Kidney tubule cell (primary cell): ENCODE measurements at places on chromosomes 3 and 15.
A peak's percentile ranks its signal among the peaks of the same experiment; 100 is the strongest.

DNA sequence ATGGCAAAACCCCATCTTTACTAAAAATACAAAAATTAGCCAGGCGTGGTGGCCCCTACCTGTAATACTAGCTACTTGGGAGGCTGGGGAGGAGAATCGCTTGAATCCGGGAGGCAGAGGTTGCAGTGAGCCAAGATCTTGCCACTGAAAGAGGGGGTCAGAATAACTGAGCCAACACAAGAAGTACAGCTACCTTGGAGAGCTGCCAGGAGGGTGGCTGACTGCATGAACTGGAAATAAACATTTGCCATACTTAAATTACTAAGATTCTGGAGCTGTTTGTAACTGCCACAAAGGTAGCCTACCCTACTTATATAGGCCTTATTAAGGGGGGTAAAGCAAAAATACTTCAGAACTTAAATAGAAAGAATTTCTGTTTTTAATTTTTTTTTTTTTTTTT, 15.4 kb upstream of the PIK3CB start:
- no peak for DNase-seq

DNA sequence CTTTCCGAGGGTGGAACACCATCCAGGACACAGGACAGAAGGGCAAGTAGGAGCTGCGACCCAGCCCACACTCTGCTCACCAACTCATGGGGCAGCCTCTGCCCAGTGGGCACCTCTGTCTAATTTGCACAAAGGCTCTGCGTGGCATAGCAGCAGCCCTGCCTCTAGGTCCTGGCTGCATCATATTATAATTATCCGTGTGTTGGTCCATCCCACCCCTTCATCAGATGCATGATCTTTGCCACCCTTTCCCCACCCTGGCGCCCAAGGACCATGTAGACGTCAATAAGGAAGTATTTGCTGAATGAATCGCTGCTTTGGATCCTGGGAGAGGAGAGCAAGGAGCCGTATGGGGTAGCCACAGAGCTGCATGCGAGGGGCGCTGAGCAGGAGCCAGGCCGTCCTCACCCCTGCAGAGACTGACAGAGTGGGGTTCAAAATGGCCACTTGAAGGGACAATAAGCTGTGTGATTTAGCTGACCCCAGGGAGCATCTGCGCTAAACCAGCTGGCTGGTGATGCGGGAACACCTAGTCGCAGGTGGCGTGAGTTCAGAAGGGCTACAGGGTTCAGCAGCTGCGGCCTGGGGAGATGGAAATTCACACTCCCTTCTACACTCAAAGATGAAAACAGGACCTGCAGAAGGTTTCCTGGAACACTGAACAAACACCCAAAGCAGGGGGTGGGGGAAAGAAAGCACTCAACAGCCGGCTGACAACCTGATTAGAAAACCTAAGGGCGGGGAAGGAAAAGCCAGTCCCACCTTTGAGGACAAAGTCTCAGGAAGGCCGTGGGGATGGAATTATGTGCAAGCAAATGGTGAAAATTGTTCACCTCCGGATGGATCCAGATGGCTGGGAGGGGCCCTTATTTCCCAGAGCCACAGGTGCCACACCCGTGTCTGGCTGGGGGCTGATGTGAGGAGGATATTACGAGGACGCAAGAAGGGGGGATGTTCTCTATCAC, 6.4 kb downstream of the MGLL start:
- no peak for DNase-seq

DNA sequence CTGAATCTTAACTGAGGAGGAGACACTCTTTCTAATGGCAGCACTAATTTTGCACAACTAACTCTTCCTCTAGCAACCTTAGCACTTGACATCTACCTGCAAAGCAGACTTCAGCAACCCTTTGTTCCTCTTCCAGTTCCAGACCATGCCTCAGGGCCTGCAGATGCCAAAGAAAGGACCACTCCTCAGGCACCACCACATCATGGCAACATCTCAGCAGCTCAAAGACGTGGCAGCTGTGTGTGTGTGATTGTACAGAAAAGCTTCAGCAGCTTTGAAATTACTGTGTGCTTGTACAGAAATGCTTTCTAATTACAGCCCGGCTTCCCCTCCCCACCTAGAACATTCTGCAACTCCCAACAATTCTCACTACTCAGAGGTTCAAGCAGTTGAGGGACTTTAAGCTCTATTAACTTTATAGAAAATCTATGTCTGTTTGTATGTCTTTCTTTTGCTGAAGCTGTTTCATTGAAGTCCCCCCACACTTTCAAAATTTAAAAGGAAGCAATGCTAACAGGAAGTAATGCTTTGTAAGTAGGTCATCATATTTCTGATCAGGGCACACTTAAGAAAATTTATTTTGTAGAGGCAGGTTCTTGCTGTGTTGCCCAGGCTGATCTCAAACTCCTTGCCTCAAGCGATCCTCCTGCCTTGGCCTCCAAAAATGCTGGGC, 115.2 kb downstream of the CD47 start:
- no peak for DNase-seq

DNA sequence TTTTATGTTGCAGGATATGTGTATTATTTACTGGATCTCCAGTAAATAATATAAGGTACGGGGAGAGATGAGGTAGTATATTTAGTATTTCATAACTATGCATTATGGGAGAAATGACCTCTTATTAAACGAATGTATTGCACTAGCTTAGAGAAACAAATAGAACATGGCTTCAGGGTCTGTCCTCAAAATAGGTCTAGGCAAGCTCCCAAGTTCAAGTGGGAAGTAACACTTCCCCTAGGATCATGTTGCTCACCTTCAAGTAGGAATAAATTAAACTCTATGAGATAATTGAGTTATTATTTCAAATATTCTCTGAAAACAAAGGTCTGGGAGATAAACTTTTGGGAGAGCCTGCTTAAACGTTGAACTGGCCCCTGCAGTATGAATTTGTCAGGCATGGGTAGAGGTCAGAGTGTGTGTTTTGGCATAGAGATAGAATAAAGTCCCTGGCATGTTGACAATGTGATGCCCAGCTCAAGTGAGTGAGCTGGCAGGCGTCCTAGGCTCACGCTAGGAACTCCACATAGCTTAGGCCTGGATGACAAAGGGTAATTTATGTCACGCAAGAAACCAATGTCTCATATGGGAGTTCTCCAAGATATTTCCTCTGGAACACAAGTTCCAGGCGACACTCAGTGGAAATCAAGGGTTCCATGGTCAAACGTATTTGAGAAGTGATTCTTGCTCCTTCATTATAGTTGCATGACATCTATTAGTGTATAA, 236.8 kb downstream of the CACNA2D3 start:
- DNase-seq: peak; percentile 28

GRCh38 chr15:89368566-89369223, 34.1 kb upstream of the POLG start:
- DNase-seq: no peak

GRCh38 chr3:131260525-131260924, 121.0 kb upstream of the NUDT16 start:
- DNase-seq: no peak

- no peak for DNase-seq
Observed at GRCh38 chr15:34009656-34010055, 29.3 kb downstream of the AVEN start.

GRCh38 chr15:40398413-40398873, 7.2 kb upstream of the IVD start:
- no peak for DNase-seq

DNA sequence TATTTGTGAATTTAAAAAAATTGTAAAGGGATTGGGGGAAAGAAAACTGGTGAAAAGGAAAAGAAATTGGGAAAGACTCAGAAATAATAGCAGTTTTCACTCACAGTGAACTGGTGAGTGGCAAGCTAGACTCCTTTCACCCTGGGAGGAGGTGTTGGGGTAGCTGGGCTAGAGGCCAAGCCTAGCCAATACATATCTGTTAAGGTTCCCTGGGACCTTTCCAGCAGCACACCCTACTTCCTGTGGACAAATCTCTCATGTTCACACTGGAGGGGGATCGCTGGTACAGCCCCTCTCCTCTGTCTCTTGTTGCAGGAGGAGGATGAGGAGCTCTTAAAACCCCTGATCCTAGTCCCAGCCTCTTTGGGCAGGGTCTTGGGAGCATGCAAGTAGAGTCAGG, 3.7 kb upstream of the RPP25 start:
- DNase-seq: no peak

DNA sequence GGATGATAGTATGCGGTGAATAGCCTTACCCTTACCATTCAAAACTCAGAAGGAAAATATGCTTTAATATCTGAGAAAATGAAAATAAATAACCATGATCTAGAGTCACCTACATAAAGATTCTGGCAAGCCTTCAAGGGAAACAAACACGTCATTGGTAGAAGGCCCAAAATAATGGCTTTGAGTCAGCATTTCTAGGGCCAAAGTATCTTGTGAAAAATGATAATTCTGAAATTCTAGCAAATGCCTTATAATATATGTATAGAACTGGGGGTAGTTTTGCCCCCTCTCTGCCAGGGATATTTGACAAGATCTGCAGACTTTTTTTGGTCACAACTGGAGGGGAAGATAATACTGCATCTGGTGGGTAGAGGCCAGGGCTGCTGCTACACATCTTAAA, 15.4 kb downstream of the PLSCR1 start:
- no peak for DNase-seq

- no peak for DNase-seq
Observed at GRCh38 chr3:175093748-175094147, 234.6 kb downstream of the NAALADL2 start.

- no peak for DNase-seq
Observed at GRCh38 chr3:11606090-11606784, 37.5 kb downstream of the VGLL4 start.

GRCh38 chr15:33201491-33202231, 7.1 kb upstream of the FMN1 start:
- peak; percentile 97 for DNase-seq

DNA sequence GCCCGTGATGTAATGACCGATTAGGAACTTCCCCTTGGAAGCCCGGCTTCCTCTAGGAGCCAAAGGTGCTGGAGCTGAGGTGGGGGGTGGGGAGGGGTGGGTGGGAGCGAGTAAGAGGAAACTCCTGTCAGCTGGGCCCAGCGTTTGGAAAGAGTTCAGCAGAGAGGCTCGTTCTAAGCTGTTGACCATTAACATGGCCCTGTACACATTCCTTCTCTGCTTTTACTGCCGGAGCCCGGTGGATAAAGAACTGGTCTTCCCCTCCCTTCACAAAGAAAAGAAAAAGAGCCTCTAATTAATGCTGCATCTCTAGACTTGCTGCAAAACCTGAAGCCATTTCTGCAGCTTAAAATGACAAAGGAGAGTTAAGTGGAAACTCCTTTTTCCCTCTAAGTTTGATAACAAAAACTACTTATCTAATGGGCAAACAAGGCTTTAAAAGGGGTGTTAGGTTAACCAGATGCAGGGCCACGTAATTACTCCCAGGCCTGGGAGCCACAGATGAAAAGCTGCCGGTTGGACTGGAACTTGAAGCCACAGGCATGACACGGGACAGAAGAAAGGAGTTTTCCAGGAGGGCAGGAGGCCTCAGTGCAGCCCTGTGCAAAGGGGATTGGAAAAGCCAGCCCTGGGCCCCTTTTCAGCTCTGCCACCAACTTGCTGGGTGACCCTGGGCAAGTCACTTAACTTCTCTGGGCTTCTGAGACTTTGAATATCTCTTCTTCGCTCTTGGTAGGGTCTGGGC, 71.3 kb downstream of the SMAD6 start:
- DNase-seq: peak; percentile 85

DNA sequence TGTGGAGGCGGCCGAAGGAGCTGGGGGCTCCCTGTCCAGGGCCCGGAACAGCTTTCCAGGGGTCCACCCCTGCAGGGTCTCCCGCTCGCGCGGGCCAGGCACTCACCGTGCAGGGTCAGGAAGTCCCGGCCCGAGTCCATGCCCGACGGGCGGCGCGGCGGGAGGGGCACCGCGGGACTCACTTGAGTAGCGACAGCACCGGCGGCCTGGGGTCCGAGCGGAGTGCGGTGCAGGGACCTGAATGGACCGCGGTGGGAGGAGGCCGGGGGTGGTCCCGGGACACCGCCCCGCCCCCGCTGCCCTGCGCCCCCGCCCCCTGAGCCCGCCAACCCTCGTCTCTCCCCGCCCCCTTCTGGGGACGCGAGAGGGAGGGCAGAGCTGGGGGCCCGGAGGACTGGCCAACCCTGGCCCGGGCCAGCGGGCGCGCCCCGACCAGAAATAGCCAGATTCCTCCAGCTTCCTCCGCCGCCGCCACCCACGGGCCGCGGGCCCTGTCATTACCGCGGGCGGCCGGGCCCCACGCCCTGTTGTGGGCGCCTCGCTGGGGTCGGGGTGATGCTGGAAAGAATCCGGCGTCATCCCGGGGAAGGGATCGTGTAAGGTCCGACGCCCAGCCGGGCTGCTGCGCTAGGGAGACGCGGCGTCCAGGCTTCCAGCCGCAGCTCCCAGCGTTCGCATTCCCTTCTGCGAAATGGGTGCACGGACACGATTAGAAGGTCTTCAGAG, at the start of gene PLCD1:
Gene PLCD1, minus strand, starts transcription at position 243 of the 726 bp plus-strand sequence. Its CDS starts 103 bp downstream, at position 140.
- peak; percentile 70 for DNase-seq

GRCh38 chr3:145313751-145314150, 847.2 kb downstream of the PLOD2 start:
- DNase-seq: no peak

GRCh38 chr3:26622621-26623418, at the start of gene LRRC3B:
LRRC3B (plus strand) TSS chr3:26622772; CDS start chr3:26709673, 86,901 bp downstream.
- DNase-seq: peak; percentile 2

- no peak for DNase-seq
Observed at GRCh38 chr15:41824062-41824745, 3.7 kb upstream of the JMJD7 start.

- peak; percentile 60 for DNase-seq
Observed at GRCh38 chr3:131630097-131630496, 127.3 kb upstream of the MRPL3 start.

GRCh38 chr3:134093956-134094355, 64.2 kb upstream of the SLCO2A1 start:
- peak; percentile 48 for DNase-seq

DNA sequence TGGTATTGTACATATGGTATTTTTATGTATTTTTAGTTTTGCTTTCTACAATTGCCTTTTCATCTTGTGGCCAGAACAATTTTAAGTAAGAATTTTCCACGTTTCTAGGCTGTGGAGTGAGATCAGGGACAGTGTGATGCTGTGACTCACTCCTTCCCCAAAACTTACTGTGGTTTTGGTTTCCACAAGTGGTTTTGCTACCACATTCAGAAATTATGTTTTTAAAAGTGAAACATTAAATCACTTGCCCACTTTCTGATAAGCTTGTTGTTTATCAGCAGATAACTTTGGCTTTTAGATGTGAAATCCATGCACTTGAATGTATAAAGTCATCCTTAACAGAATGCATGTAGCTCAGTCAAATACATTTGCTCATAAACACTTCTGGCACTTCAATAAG, 192.2 kb upstream of the THRB start:
- peak; percentile 42 for DNase-seq

- DNase-seq: no peak
Observed at GRCh38 chr3:27422617-27423016, 53.4 kb upstream of the NEK10 start.
